Fibroblast of skin of right quadriceps (primary cell): ENCODE measurements at places on chromosomes 7 and 10.

- DNase-seq: peak; percentile 85
Observed at GRCh38 chr10:119250641-119251314, 43.4 kb downstream of the GRK5 start.

- peak; percentile 90 for DNase-seq
Observed at GRCh38 chr7:33774762-33775523, 130.4 kb upstream of the BMPER start.

DNA sequence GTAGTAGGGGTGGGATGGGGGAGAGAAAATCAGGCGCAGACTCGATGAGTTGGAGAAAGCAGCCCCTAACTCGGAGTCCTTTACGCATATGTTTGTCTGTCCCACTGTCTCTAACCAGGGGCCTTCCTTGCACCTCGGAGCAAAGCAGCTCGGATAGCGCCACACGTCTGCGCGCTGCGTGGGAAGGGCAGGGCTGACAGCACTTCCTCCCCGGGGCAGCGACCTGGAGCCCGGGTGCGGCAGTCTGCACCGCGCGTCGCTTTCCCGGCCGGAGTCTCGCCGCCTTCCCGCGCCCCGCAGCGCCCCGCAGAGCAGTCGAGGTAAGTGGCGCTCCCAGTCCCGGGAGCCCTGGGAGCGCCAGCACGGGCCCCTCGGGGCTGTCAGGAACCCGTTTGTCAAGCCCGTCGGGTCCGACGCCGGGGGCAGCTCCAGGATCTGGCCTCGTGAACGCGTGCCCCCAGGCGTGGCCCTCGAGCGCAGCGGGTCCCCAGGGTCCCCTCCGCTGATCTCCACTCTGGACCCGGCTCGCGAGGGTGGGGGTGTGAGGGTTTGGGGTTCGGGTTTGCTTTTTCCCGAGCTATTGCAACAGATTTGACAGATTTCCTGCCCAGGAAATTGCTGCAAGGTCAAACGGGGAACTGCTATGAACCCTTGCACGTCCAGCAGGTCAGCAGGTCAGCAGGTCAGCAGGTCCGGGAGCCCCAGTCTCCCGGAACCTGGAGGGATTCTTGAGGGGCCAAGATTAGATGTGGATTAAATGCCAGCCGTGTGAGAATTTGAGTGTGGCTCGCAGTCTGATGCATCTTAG is 597 bp downstream of the APBB1IP start:
- peak; percentile 1 for DNase-seq

DNA sequence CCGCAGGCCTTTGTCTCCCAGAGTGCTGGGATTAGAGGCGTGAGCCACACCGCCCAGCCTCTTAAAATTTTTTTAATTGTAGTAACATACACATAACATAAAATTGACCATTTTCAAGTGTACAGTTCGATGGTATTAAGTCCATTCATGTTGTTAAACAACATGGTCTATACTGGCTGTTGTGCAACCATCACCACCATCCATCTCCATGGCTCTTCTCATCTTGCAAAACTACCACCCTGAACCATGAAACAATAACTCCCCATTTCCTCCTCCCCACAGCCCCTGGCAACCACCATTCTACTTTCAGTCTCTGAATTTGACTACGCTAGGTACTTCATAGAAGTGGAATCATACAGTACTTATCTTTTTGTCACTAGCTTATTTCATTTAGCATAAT is 7.9 kb upstream of the ZFYVE27 start:
- no peak for DNase-seq

- no peak for DNase-seq
Observed at GRCh38 chr10:87724789-87725188, 65.1 kb downstream of the PAPSS2 start.

DNA sequence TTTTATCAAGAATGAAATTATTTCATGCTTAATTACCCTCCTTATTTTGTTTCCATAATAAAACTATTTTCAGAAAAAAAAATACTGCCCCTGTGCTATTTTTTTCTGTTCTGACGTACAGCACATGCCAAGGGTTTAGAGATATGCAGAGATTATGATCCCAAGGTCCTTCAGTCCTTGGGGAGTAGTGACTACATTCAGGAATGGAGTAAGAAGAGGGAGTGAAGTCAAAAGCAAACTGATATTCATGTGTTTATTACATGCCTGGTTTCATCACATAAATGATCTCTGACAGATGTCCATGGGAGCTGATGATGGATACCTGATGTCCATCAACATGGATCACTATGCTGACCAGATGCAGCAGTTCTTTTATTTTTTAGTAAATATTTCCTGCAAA is 17.2 kb downstream of the AKAP9 start:
- no peak for DNase-seq

DNA sequence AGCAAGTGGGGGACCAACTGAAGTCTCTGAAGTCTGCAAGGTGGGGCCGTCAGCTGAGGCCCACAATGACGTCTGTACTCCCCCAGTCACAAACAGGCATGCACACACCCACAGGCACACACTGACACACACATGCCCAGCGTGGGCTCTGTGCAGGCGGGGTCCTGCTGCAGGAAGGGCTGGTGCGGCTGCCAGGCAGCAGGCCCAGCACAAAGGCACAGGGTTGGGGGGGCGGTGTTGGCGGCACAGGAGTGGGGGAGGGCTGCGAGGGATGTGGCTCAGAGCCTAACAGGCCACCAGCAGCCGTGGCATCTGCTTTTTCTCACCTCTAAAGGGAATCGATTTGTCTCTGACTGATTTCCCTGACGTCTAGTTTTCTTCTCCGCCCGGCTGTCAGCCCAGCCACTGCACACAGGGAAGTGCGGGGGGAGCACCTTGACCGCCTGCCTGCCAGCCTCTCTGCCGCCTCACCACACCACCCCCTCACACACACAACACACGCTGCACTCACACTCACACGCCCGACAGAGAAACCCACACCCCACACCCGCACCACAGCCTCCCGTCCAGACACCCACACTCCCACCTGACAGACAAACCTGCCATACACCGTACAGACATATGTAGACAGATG is 43.5 kb upstream of the ZMIZ1 start:
- no peak for DNase-seq

GRCh38 chr10:43430926-43431663 is 5.8 kb upstream of the ZNF487 start:
- DNase-seq: no peak

GRCh38 chr7:150824379-150825177 is 24.0 kb downstream of the TMEM176A start:
- DNase-seq: no peak

- peak; percentile 97 for DNase-seq
Observed at GRCh38 chr10:72764151-72764550, 72.2 kb downstream of the MCU start.

GRCh38 chr7:90078921-90079320 is 75.3 kb upstream of the STEAP1 start:
- no peak for DNase-seq

DNA sequence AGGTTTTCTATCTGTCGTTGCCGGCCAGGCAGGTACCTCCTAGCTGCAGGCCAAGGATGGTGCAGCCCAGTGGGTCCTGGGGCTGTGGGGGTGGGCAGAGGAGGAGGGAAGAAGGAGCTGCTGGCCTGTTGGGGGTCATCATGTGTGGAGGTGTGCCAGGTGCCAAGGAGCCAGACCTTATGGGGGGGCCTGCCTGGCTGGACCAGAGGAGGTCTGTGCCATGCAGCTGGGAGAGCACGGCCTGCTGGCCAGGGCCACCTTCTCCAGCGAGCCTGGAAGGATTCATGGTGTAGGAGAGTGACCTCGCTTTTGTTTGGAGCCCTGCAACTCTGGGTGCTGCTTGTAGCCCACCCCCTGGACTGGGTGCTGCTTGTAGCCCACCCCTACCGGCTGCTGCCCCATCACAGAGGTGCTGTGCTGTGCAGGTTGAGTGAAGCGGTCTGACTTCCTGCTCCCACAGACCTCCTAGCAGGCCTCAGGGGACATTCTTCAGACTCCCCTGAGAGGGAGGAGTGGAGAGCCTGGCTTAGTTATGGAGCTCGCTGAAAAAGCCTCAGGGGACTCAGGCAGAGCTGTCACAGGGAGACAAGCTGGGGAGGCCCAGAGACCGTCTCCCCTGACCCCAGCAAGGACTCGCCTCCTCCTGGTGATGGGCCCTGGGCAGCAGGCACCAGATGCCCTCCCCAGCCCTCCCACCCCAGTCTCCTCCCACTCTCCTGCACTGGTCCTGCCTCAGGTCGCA is 67.7 kb upstream of the AQP1 start:
- DNase-seq: no peak

- DNase-seq: peak; percentile 78
Observed at GRCh38 chr10:80444646-80445319, 9.3 kb upstream of the TSPAN14 start.

GRCh38 chr7:138170959-138171703 is 94.9 kb downstream of the AKR1D1 start:
- no peak for DNase-seq

- DNase-seq: no peak
Observed at GRCh38 chr10:34348917-34349485, 466.1 kb downstream of the PARD3 start.

DNA sequence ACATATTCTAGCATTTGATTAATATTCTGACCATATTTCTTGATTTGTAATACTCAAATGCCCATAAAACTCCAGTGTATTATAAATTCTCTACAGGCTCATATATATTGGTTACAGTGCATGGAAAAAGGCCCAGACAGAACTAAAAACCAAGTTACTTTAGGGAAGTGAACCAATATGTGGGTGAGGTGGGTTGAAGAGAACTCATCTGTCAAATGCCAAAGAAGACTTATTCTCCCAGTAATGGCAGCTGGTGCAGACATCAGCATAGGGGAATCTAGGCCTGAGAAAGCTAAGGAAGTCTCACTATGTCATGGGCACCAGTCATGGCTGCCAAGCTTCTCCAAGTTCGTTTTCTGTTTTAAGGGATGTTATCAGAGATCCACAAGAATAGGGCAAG is 30.6 kb downstream of the ZNF248 start:
- DNase-seq: no peak

- peak; percentile 67 for DNase-seq
Observed at GRCh38 chr10:58486821-58487220, 25.9 kb upstream of the BICC1 start.

- no peak for DNase-seq
Observed at GRCh38 chr7:75584354-75584753, 92.2 kb downstream of the SPDYE5 start.

GRCh38 chr7:3436746-3437145 is 135.7 kb downstream of the SDK1 start:
- DNase-seq: peak; percentile 90

DNA sequence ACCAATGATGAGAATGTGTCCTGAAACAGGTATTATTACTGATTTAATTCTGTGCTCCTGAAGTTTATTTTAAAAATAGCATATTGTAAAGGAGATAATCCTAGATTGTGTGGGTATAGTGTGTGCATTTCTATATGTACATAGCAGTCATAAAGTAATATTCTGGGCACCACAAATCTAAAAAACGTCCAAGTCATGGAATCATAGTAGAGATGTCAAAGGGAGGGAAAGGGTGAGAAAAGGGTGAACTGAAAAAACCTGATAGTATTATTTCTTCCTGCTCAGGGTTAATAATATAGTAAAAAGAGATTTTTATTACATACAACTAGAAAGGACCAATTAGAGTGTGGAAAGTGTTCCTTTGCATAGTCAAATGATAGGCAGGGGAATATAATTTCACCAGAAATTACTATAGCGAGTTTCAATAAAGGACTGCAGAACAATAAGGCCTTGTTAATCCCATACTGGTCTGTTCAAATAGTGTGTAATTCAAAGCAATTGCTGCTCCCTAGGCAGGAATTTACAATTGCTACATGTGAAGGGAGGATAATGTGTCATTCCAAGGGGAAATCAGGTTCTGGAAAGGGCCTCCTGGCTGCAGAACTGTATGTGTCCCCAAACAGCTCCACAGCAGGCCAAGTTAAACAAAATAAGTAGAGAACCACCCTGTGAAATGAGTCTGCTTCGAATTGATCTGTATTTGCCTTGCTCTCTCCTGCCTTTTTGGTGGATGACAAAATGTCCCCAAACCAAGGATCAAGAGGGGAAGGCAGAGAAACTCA is 42.5 kb upstream of the KMT2E start:
- peak; percentile 59 for DNase-seq

DNA sequence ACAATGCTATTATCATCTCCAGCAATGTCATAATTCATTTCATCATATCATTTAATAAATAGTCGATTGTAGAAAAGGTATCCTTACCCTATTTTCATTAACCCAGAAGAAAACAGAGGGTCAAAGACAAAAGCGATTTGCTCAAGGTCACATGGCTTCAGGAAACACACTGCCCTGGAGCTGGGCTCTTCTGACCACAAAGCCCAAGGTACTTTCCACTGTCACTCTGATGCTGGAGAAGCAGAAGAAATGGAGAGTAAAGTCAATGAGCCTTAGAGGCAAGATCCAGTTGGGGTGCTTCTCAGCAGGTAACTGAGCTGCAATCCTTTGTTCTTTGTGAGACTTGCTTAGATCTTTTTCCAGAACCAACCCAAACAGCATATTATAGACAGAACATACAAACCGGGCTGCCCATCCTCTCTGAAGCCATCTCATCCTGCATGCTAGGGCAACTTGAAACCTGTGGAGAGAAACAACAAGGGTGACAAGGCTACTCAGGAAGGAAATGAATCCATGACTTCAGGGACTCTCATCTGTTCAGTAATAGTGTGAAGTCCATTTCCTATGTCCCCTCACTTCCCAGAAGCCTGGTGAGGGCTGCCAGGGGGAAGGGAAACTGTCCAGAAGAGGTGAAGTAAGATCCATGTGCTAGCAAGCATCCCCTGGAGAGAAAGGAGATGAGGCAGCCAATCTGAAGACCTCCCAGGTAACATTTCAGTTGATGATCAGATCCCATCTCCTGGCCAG is 148.6 kb upstream of the SVIL start:
- no peak for DNase-seq

- DNase-seq: no peak
Observed at GRCh38 chr10:132158122-132158741, 28.5 kb upstream of the DPYSL4 start.

DNA sequence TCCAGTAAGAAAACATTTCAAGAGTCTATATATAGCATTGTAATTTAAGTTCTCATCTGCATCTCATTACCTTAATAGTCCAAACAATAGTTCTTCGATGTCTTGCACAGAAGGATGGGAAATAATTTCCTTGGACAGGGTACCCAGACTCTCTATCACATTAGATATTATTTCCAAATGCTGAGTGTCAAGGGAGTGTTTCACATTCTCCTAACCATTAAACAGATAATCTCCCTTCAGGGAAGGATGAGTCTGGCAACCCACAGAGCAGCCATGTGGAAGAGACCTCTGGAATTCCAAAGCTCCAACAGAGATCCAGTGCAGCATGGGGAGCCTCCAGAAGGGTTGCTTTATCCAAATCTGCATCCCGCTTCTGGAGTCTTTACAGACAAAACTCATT is 89.6 kb downstream of the FZD1 start:
- peak; percentile 61 for DNase-seq

- no peak for DNase-seq
Observed at GRCh38 chr10:80323311-80323710, 33.2 kb downstream of the DYDC1 start.
